ENCODE measurements at places on chromosomes 11 and 22. TPM values are rescaled to one million over a fixed set of nuclear protein-coding genes. Genes with fewer than 3 reads are reported as not detected.

The BIRC3 gene
- 3.4 TPM for total RNA-seq

The MS4A3 gene
- total RNA-seq, result not detected

The LRRC4C gene
- total RNA-seq, result not detected

The OR10A3 gene
- total RNA-seq, result not detected

The CASP4 gene
- 217 TPM for total RNA-seq

The C11orf58 gene
- total RNA-seq, result 233 TPM

The MTMR3 gene
- total RNA-seq, result 33.0 TPM

The PTPN5 gene
- total RNA-seq, result not detected

The LRRC75B gene
- 3.7 TPM for total RNA-seq

The UPK3A gene
- not detected for total RNA-seq

The SCGB1A1 gene
- total RNA-seq, result not detected

The CCDC117 gene
- total RNA-seq, result 36.8 TPM

The POU2AF1 gene
- total RNA-seq, result not detected

The CRELD2 gene
- total RNA-seq, result 29.4 TPM

The SCARF2 gene
- total RNA-seq, result 20.9 TPM

The MS4A13 gene
- total RNA-seq, result not detected
